Stimulated activated CD4-positive, alpha-beta T cell treated with anti-CD3 and anti-CD28 coated beads, Interleukin-15, amount 100 ng/mL, for 24 hours (primary cell): ENCODE measurements at places on chromosomes 2 and 18.

GRCh38 chr2:221120643-221121042 lies 451.5 kb downstream of the EPHA4 start:
- DNase-seq = no peak

DNA sequence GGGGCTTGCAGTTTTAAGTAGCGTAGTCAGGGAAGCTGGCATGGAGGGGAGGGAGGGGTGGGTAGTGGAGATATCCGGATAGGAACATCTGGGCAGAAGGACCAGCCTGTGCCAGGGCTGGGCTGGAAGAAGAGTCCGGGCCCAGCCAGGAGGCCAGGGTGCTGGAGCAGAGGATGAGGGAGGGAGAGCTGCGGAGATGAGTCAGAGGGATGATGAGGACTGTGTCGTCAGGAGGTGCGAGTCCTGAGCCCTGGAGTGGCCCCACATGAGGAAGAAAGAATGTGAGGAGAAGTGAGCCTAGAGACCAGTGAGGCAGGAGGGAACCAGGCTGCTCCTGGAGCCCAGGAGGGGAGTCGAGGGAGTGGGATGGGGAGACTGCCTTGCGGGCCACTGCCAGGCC lies 82.4 kb downstream of the CTIF start:
- DNase-seq = no peak

DNA sequence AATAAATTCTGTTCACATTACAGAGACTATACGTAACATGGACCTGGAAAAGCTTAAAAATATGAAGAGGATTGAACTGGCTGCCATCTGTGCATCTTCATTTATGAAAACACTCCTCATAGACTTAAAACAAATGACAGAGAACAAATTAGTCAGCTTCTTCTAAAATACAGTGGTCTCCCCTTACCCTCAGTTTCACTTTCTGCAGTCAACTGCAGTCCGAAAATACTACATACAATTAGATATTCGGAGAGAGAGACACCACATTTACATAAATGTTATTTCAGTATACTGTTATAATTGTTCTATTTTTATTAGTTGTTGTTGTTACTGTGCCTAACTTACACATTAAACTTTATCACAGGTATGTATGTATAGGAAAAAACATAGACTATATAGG lies 6.5 kb downstream of the RNF103 start:
- no peak for DNase-seq

- no peak for DNase-seq
These were observed 20.8 kb upstream of the TNP1 start for GRCh38 chr2:216880509-216881184.

- no peak for DNase-seq
These were observed 531.8 kb upstream of the ID2 start for GRCh38 chr2:8149985-8150539.

- no peak for DNase-seq
These were observed 130.0 kb downstream of the ZEB2 start for GRCh38 chr2:144389930-144390311.

GRCh38 chr2:96151595-96152303 lies 6.5 kb upstream of the DUSP2 start:
- no peak for DNase-seq

DNA sequence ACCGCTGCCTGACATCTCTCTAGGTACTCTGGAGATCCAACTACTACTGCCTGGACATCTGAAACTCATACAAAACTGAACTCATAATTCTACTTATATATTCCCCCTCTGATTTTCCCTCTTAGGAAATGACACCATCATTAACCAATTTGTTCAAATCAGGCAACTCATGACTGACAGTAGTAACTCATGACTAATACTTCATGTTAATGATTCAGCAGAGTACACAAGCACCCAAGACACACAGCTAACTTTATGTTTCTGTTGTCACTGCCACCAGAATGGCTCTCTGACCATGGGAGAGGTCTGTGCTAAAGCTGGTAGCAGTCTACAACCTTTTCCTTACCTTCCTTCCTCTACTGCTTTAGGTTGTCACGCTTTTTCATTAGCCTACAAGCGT lies 91.1 kb downstream of the ITSN2 start:
- no peak for DNase-seq

DNA sequence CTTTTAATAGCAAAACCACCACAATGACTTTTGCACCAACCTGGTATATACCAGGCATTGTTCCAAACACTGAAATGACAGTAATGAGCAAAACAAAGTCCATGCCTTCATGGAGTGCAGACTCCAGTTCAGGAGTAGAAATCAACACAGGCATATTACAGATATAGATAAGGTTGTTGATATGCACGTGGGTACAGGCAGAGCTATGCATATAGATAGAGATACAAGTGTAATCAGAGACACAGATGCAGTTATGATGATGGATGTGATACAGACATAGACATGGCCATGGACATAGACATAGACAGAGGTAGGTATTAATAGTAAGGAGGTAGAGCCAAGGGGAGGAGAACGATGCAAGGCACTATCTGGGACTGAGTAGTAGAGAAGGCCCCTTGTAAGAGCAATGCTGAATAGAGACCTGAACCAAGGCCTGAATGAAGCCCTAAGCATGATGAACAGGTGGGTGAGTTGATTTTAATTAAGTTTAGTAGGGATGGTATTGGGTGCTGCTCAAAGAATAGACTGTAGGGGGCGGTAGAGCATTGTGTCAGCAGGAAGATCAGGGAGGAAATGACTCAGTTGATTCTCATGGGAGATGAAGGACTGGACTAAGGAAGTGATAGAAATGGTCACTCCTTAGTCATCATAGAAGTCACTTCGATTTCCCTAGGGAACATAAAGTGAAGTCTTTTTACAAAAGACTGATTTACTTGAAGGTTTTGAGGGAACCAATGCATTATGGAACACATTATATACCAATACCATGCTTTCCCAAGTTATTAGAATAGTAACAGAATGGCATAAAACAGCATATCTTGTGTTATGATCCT lies 39.4 kb downstream of the CMPK2 start:
- DNase-seq = peak; percentile 71

- peak; percentile 49 for DNase-seq
These were observed 497.6 kb upstream of the FAM98A start for GRCh38 chr2:34096562-34097171.

DNA sequence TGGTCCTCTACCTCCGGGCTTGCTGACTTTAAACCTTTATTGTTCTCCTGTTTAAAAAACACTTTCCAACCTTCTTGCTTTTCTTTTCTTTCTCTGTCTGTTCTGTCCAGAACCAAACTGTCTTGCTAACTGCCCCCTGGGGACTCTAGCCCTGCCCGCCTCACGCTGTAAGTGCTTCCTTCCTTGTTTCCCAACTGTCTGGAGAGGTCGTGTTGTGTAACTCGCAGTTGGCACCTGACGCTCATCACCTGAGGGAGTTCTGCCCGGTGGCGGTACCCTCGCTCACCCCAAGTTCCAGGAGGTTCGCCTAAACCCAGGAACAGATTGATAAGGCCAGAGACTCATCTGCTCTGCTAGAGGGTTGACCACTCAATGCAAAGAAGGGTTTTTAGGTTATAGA lies 123.4 kb downstream of the MTCL1 start:
- DNase-seq = no peak

- DNase-seq = no peak
These were observed 991.4 kb upstream of the CELF4 start for GRCh38 chr18:38557006-38557405.

- DNase-seq = no peak
These were observed 49.0 kb upstream of the TFCP2L1 start for GRCh38 chr2:121333834-121334558.

- no peak for DNase-seq
These were observed 82.2 kb upstream of the ID2 start for GRCh38 chr2:8599421-8600242.

- DNase-seq = no peak
These were observed 72.5 kb downstream of the GNAL start for GRCh38 chr18:11761553-11761952.

DNA sequence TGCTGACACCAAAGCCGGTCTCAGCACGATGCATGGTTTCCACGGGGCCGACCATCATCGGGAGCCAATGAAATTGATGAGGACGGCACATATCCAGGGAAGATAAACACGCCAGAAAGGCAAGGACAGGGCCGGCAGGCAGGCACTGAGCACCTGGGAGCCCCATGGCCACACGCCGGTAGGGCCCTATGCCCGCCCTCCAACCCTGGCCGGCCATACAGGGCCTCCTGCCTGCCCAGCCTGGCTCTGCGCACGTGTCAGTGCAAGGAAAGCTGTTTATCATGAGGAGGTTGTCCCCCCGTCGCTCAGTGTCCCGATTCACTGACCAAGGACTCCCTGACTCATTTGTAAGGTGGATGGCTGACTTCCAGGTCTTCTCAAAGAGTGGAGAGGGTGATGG lies 237.5 kb downstream of the GLI2 start:
- DNase-seq = no peak

- DNase-seq = peak; percentile 10
These were observed 100.2 kb upstream of the FOSL2 start for GRCh38 chr2:28292491-28292890.

DNA sequence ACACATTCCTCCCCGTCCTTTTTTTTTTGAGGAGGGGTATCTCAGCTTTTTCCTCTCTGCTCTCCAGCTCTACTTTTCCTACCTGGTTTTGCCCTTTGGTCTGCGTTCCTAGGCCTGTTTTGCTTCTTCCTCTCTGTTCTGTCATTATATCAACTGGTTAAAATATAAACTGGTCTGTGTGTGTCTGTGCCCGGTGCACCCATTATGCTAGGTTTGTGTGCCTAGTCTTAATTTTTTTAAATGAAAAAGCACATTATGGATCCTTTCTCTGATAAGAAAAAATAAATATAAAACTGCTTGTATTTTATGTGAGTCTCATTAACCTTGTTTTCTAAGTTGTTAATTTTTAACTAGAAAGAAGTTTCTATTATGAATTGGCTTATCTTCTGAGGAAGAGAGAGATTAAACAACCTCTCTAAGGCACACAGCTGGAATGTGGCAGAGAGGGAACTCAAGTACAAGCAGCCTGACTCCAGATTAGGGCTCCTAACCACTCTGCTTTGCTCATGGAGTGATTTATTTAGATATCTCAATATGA lies 17.4 kb downstream of the SLC38A11 start:
- DNase-seq = no peak

GRCh38 chr18:58213440-58213839 lies 169.4 kb downstream of the NEDD4L start:
- DNase-seq = no peak

DNA sequence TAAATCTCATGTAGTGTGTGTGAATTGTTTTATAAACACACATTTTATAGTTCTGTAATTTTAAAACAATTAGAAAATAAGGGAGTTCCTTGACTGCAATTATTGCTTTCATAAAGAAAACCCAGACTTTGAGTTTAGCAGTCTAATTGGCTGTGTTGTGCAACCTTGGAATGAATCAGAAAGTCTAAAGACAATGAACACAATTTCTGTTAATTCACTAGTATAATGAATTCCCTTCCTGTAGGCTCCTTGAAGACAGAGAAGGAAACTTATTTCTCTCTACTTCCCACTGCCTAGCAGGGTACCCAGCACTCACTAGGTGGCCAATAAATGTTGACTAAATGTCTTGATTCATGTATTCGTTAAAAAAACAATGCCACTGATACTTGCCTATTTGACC lies 79.9 kb downstream of the ANTXR1 start:
- no peak for DNase-seq

DNA sequence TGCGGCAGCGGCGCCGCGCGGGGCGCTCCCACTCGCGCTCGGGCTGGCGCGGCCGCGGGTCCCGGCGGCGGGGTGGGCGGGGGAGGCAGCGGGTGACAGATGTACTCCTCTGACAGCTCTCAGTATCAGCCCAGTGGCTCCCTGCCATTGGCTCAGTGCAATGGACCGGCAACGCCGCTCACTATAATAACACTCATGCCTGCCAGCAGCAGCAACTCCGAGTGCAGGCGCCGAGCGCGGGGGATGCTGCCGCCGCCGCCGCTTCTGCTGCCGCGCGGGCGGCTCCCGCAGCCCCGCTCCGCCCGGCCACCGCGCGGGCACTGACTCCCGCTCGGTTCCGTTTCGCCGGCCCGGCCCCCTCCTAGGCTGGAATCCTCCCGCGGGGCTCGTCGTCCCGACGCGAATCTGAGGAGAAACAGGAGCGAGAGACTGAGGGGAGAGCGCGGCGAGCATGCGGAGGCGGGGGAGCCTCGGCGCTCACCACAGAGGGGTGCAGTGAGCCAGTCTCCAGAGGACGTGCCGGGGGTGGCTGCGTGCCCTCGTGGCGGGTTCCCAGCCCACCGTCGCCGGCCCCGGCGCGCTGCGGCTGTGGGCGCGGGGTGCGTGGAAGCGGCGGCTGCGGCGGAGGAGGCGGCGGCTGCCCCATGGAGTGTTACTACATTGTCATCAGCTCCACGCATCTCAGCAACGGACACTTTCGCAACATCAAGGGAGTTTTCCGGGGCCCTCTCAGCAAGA lies at the start of gene ZNF804A:
Gene ZNF804A (plus strand): TSS at position 214 of the 738 bp plus-strand sequence. CDS start 431 bp downstream, at position 645.
- DNase-seq = peak; percentile 24

DNA sequence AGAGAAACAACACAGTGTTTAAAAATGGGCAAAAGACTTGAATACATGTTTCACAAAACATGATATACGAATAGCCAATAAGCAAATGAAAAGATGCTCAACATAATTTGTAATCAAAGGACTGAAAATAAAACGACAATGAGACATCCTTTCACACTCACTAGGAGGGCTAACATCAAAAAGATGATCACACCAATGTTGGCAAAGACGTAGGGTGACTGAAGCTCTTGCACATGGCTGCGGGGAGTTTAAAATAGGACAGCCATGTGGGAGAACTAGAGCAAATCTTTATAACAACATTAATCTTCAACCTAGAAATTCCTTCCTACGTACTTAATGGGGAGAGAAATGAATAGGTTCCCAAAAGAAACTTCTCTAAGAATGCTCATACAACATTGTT lies 19.2 kb upstream of the SEH1L start:
- no peak for DNase-seq

GRCh38 chr2:100262555-100263320 lies 59.6 kb downstream of the LONRF2 start:
- peak; percentile 68 for DNase-seq

DNA sequence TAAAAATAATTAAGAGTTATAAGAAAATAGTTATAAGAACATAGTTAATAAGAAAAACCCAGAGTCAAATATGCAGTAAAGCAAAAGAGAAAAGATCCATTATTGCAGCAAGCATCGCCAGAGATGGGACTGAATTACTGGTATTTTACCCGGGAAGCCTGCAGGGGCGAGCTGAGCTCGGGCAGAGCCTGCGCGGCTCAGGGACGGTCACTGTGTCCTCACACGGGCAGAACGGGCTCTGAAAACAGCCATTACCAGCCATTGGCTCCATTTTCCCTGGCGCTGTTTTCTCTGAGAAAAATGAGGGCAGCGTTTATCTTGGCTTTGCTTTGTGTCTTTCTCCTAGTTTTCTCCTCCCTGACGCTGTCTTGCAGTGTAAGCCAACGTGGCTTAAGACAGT lies 95.3 kb upstream of the ALKAL2 start:
- no peak for DNase-seq

GRCh38 chr2:151638191-151638933 lies 95.9 kb downstream of the NEB start:
- peak; percentile 36 for DNase-seq

DNA sequence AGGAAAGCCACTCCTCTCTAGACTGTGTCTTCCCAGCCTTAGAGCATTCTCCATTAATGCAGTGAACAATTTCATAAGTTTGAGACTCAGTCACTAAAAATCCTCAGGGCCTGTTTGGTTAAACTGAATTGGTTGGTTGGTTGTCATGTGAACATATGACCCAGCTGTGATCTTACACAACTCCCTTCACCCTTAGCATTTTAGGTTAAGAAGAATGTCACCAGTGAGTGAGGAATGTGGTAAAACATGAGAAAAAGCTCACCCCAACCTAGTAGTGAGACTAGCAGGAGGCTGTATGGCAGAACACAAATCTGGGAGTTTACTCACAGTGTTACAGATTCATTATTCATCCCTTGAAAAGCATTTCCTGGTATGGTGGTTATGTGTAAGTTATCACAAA lies 32.4 kb downstream of the LHCGR start:
- DNase-seq = no peak

GRCh38 chr2:127951026-127951425 lies 65.3 kb upstream of the AMMECR1L start:
- no peak for DNase-seq
